Stimulated activated CD4-positive, alpha-beta T cell treated with anti-CD3 and anti-CD28 coated beads, Interleukin-15, amount 100 ng/mL, for 24 hours (primary cell): ENCODE measurements at places on chromosomes 6 and 20.

DNA sequence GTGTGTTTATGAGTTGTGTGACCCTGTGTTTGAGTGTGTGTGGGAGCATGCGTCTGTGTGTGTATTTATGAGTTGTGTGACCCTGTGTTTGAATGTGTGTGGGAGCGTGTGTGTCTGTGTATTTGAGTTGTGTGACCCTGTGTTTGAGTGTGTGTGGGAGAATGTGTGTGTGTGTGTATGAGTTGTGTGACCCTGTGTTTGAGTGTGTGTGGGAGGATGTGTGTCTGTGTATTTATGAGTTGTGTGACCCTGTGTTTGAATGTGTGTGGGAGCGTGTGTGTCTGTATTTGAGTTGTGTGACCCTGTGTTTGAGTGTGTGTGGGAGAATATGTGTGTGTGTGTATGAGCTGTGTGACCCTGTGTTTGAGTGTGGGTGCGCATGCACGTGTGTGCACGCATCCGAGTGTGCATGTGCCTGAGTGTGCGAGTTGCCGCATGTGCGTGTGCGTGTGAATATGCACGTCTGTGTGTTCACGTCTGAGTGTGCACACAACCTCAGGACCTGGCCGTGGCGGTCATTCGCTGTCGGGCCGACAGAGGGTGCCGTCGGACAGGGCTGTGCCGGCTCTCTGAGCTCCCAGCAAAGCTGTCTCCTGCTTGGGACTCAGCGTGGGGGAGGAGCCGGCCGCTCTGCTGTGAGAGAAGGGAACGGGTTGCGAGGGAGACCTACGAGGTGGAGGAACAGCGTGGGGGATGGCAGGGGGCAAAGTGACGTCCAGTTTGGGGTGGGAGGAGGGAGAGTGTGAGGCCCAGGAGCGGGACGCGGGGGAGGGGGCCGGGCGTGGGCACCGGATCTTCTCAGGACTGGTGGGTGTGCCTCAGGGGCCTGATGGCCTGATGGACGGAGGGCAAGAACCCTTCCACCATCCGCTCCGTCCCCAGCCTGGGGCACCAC, 19.7 kb downstream of the SLC17A9 start:
- peak; percentile 92 for DNase-seq

DNA sequence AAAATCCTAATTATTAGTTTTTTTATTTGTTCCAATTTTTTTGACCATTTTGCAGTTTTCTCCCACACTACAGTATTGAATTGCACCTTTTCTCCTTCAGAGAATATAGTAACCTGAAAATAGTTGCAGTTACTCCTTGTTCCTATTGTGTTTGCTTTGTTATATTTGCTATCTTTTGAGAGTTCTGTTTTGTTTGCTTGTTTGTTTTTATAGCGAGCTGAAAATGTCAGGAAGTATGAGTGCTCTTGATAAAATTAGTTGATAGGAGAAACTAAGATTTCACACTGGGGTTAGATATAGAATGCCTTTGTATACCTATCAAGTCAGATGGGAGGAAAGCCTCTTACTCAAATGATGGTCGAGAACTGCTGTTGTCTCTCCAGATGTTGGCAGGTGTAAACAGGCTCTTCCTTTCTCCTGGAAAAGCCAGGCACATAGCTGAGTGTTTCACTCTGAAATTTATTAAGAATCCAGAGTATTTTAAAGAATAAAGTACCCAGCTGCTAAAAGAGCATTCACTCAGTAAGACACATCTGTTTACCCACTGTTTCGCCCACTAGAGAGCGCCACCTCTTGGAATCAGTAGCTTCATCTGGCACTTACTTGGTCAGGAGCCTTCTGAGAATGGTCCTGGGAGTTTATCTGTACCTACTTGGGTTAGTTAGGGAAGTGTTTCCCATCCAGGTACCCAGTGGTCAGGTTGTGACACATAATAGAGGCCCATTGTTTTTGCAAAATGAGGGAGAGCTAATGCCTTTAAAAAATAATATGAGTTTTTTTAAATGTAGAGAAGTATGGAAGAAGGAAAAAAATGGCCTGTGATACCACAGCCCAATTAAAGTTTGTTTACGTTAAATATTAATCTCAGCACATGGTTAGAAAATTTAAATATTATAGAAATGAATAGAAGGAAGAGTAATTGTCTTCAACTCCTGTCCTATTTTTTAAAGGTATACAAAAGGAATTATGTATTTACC, 11.2 kb downstream of the NT5DC1 start:
- peak; percentile 46 for DNase-seq

GRCh38 chr20:14902432-14903089, 565.1 kb upstream of the FLRT3 start:
- no peak for DNase-seq

DNA sequence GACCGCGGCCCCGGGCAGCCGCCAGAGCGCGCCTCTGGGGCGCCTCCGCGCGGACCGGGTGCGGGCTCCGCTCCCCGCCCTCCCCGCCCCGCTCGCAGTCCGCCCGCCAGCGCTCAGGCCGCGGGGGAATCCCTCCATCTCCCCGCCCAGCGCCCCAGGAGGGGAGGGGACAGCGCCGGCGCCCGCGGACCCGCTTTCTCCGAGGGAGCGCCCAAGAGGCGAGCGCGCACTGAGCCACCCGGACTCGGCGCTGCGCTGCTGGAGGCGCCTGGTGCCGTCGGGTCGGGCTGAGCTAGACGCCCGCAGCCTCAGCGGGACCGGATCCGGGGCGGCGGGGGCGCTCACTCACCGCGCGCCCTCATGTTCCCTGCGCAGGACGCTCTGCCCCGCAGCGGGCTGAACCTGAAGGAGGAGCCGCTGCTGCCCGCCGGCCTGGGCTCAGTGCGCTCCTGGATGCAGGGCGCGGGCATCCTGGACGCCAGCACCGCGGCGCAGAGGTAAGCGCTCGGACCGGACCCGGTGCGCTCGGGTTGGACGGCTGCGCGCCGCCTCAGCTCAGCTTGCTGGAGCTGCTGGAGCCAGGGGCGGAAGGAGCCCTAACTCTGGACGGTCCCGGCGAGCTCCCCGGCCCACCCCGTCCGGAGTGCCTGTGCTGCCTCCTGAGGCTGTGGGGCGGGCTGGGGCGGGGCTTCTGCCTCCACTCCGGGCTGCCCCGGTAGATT, 867 bp downstream of the EBF4 start:
- DNase-seq: peak; percentile 63

DNA sequence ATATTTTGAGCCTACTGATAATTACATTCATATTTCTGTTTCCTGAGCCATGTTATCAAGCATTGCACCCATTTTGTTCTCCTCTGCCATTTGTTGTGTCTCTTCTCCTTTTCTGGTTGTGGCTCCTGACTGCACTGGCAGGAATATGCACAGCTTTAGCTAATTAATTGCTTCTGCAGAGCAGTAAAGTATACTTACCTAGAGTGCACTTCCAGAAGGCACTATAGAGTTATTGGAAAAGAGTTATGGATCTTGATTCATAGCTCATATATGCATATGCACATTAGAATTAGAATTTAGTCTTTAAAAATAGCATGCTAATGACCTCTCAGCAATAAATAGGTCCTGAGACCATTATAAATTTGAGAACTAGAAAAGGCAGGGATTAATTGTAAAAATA, 262.6 kb downstream of the NKAIN2 start:
- DNase-seq: no peak

GRCh38 chr6:49570474-49571079, 20.1 kb downstream of the C6orf141 start:
- no peak for DNase-seq

GRCh38 chr6:165876588-165876987, 213.5 kb upstream of the PDE10A start:
- DNase-seq: no peak

DNA sequence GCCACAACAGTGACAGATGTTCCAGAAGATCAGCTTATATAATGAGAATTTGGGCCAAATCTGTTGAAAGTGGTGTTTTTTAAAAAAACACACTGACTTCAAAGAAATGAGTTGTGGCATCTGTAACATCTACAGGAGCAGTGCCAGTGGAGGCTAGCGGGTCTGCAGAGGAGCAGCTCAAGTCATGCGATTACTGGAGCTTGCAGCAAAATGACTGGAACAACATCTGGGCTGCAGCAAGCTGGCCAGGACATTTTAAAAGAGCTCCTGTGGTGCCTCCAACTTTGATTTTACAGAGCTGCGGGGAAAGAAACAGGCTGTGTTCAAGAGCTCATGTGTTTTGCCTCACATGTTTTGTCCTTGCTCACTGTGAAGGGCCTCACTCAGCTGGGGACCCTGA, 57.2 kb downstream of the TBX18 start:
- no peak for DNase-seq

- DNase-seq: no peak
These were observed 1.2 kb upstream of the SPATS1 start for GRCh38 chr6:44341095-44341890.

- DNase-seq: no peak
These were observed 10.9 kb upstream of the PKIG start for GRCh38 chr20:44571362-44571988.

DNA sequence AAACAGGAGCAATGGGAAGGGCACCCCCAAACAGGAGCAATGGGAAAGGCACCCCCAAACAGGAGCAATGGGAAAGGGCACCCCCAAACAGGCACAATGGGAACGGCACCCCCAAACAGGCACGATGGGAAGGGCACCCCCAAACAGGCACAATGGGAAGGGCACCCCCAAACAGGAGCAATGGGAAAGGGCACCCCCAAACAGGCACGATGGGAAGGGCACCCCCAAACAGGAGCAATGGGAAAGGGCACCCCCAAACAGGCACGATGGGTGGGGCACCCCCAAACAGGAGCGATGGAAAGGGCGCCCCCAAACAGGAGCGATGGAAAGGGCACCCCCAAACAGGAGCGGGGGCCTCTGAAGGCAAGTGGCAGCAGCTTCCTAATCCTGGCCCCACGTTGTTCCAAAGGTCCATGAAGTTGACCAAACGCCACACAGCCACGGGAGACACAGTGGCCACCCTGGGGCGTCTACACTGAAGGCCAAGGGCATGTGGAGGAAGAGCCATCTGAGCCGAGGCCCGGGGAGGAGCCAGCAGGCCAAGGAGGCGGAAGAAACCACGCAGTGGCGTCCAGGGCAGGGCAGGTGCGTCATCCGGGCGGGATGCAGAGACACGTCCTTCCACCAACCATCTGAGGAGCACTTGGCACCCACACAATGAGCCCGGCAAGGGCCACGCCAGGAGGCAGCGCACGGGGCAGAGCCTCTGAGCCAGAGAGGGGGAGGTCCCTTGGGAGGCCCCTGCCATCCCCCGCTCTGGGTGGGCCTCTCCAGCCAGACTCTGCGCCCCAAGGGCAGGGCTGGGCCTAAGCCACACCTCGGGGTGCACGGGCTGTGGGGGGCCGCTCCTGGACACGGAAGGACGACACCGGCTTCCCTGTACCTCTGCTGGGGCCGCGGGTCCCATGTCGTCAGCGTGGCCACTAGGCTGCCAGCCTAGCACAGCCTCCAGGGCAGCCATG, 21.5 kb upstream of the NTSR1 start:
- DNase-seq: no peak

GRCh38 chr20:56173438-56173837, 75.1 kb upstream of the MC3R start:
- DNase-seq: no peak

- DNase-seq: no peak
These were observed 338.3 kb upstream of the CHD6 start for GRCh38 chr20:41956338-41957074.

- DNase-seq: peak; percentile 56
These were observed 94.0 kb upstream of the NHSL1 start for GRCh38 chr6:138593124-138593877.

DNA sequence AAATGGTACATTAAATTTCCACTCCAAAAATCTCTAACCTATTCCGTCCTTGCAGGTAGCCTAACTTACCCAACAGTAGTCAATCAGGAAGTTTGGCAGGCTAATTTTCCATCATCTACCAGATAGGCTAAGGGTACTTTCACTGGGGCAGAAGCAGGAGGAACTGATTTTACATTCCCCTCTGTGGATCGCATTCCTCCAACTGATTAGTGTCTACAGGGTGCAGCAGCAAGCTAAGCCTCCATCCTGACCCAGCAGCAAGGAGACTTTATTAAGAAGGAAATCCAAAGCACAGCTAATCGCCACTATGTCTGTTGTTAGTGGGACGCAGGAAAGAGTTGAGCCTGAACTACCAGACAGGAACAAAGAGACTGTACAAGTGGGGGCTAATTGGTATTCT, 143.2 kb upstream of the RUNX2 start:
- no peak for DNase-seq

DNA sequence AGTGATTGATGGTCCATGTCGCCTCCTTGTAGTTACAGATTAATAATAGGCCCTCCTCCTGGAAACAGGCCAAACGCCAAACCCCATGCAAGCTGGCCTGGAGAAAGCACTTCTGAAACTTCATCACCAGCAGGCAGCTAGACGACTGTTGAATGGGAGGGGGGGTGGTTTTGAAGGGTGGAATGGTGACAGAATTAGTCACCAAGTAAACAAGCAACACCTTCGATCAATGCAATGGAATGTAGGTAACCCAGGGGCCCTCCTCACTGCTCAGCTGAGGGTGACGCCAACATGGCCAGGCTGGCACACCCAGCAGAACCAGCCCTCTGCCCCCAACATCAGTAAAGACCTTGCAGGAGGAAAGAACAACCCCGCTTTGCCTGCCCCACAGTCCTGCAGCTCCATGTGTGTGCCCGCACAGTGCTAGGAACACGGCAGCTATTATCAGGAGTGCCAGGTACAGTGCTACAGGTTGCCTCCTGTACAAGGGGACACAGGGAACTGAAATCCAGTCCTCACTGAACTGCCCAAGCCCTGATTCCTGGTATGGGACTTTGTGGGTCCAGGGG, 2.7 kb downstream of the BCAS1 start:
- no peak for DNase-seq

- DNase-seq: no peak
These were observed 41.8 kb downstream of the BMP7 start for GRCh38 chr20:57224641-57225138.

GRCh38 chr6:112881828-112882780, 535.0 kb downstream of the RFPL4B start:
- no peak for DNase-seq

- no peak for DNase-seq
These were observed 117.7 kb downstream of the FIG4 start for GRCh38 chr6:109808837-109809236.

DNA sequence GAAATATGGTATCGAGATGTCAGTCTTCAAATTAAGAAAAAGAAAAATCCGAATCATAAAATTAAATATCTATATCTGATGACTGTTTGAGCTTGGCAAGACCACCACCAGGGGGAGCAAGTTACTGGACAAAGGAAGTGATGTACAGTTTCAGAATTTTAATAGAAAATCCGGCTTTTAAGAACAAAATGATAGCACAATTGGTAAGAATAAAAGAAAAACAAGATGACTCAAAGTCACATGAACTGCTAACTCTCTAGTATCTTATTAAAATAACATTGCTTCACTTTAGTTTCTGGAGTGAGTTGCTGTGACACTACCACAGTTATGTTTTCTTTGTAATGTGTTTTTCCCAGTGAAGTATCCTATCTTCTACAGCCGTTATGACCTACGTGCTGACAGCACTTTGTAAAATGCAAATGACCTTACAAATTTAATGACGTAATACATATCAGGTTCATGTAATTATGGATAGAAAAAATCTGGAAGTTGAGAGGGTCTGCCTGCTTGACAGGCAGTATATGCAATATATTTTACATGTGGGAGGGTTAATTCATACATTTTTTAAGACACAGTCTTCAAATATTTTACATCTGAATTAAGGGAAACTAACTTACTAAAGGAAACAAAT, 405.3 kb upstream of the HS3ST5 start:
- DNase-seq: peak; percentile 42
